Choroid plexus epithelial cell (primary cell): ENCODE measurements at places on chromosomes 2 and 18.

DNA sequence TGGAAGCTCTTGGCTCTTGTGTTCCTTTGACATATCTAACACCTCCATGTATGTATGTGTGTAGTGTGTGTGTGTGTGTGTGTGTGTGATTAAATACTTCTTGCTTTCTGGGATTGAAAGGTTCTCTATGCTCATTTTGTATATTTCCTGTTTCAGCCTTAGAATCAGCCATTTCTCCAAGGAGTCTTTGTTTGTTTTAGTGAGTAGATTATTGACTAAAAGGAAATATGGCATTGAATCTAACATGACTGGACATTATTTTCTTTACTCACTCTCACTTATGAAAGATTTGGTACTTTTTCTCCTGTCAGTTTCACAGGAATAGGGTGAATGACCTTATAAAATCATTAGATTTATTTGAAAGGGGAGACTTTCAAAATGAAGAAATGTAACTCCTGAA is 413.8 kb upstream of the SLC14A2 start:
- no peak for DNase-seq

- no peak for DNase-seq
Observed at GRCh38 chr2:240401781-240402551, 33.5 kb upstream of the GPC1 start.

DNA sequence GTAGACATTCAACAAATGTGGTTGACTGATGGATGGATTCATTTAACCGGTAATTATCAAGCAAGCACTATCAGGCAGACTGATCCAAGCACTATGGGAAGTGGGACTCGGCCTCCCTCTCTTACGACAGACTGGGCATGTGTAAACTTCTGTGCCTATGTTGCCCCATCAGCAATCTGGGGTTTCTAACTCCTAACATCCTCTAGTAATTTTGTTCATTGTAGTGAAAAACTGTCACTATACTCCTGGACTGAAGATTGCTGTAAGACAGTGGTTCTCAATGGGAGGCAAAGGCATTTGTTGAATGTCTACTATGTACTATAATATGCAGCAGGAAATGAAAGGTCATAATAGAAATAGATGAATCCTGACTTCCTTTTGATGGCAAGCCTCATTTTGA is 51.2 kb upstream of the CREB1 start:
- DNase-seq, result peak; percentile 48

- DNase-seq, result no peak
Observed at GRCh38 chr2:231378026-231378722, 17.3 kb upstream of the B3GNT7 start.

GRCh38 chr2:190718652-190719526 is 70.0 kb downstream of the NAB1 start:
- DNase-seq, result peak; percentile 70
